ENCODE measurements at places on chromosomes 13 and 19.

DNA sequence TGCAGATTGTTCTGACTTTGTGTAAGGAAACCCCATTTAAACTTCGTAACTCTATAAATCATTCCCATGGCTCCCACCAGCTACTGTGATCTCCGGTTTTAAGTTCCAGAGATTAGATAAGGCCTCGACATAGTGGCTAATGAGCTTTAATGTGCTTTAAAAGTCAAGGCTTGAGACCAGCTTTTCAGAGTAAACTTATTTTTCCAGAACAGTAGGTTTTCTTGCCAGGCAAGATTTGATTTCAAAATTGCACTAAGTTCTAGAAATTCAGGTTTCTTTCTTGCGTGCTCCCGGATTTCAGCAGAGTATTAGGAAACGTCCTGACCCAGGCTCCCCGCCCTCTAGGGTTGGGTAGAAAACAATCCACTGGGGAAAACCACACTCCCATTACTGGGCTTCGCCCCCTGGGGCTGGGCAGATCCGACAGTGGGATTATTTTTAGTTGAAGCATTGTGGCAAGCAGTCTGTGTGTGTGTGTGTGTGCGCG lies 43.3 kb downstream of the CRYL1 start:
- DNase-seq, result no peak

DNA sequence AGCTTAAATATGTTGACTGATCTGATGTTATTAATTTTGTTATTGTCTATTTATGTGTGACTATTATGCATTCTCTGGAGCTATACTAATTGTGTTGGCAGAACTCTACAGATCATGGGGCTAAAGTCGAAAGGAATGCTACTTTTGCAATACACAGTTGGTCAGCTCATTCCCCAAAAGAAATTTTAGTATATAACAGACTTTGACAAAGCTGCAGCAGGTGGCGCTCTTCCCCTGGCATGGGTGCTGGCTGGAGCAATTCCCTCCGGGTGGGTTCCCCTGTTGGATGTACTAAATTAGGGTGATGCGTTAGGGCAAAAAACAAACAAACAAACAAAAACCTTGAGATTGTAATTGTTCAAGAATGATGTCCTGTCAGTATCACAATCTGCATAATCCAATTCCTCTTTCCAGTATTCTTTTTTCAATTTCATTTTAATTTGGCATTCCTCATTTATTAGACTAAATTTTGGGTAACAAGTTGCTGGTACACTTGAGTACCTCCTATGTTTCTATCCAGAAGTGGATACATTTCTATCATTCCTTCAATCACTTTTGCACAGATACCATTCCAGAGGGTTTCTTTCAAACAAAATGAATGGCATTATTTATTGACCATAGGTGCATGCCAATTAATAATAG lies 322.8 kb upstream of the EDNRB start:
- DNase-seq, result no peak

DNA sequence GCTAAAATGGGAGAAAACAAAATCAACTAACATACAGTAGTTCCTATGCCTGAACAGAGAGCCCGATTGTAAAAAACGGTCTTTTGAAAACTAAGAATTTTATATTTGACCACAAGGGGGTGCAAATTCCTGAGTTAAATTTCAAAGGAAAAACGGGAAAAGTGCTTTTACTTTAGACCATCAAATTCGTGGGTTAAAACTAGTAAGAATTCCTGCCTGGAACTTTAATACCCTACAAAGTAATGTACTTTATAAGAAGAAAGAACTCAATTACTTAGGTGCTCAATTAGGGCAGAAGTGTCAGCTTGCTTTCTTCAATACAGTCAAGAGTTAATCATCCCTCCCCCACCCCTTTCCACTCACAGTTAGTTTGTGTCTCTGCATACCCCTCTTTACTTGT lies 69.8 kb downstream of the KCNRG start:
- no peak for DNase-seq

GRCh38 chr13:28166257-28166656 lies 27.9 kb downstream of the PAN3 start:
- no peak for DNase-seq

GRCh38 chr13:63351533-63351932 lies 1935.9 kb upstream of the PCDH20 start:
- no peak for DNase-seq

- no peak for DNase-seq
Observed at GRCh38 chr19:49431330-49431749, 6.2 kb downstream of the GFY start.

- DNase-seq, result no peak
Observed at GRCh38 chr13:20395061-20395916, 130.4 kb downstream of the CRYL1 start.

DNA sequence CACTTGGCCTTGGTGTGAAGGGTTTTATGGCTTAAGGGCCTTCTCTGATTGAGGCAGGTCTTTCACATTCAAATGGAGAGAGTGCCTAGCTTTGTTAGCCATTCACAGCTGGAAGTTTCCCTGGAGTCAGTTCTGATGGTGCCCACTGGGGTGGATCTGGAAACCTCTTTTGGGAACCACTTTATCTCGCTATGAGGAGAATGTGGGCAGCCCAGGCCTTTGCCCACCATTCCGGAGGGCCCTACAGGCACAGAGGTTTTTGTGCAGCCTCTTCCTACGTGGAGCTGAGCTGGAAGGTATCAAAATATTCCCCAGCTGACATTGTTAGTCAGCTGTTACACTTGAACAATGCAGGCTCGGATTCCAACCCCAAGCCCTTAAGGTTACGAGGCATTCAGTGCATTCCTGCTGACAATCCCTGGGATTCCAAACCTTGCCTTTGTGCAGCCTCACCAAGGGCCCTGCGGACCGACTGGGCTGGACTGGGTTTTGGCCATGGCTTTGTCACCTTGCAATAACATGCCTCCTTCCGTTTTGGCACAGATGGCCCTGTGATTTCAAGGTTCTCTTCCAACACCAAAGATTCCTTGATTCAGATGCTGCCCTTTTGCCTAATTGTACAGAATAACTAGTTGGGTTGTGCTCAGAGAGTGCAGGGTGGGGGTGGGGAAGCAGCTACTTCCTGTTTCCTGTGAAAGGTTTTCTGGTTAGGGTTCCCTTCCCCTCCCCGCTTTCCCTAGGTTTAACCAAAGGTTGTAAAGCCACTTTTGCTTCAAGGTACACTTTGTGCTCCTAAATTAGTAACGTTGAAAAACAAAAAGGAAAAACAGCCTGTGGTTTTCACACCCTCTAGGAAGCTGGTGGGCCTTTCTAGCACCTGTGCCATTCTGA lies 27.0 kb downstream of the SAE1 start:
- peak; percentile 25 for DNase-seq

DNA sequence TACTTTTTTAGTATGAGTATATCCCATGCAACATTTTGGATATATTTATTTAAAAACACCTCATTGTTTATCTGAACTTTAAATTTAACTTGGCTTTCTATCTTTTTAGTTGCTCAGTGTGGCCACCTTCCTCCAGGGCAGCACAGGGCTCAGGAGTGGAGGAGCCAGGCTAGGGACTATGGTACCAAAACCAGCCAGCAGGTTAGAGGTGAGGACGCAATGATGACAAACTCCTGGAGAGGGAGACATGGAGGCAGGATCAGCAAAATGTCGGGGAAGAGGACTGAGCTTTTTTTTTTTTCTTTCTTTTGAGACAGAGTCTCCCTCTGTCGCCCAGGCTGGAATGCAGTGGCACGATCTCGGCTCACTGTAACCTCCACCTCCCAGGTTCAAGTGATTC lies 29.6 kb upstream of the CALM3 start:
- DNase-seq, result no peak

- no peak for DNase-seq
Observed at GRCh38 chr13:87120476-87120875, 550.7 kb upstream of the SLITRK5 start.

DNA sequence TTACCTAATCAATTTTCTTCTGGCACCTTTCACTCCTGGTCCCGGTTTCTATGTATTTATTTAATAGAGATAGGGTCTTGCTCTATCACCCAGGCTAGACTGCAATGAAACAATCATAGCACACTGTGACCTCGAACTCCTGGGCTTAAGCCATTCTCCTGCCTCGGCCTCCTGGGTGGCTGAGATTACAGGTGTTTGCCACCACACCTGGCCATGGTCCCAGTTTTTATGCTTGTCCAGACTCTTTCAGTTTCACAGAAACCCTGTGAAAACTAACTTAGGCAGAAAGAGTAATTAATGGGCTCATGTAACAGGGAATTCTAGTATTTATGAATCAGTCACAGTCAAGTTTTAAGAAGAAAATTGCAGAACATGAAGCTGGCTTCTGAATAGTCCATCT lies 9.0 kb upstream of the STK24 start:
- no peak for DNase-seq

DNA sequence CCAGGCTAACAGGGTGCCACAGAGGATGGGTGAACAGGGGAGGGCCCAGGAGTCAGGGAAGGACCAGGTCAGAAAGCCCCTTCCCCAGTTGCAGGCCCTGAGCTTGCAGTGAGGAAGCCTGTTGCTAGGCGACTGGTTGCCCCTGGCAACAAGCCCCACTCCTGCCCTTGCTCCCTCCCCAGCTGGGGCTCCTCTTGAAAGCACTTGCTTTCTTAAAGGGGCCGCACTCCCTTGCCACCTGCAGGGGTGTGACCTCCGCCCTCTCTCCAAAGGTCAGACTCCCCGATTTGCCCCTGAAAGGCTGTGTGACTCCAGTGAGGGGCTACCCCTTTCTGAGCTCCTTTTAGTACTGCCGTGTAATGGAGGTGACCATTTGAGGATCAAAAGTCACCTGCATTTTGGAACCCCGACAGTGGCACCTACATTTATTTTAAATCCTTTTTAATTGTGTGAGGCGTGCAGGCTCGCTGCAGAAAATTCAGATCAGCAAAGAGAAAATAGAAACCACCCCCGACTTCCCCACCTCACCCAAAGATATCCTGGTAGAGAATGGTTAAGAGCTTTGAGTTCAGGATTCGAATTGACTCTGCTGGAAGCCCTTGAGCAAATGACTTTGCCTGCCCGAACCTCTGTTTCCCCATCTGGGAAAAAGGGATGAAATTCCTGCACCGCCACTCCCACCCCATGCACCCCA lies 4.8 kb downstream of the FCHO1 start:
- DNase-seq, result no peak

DNA sequence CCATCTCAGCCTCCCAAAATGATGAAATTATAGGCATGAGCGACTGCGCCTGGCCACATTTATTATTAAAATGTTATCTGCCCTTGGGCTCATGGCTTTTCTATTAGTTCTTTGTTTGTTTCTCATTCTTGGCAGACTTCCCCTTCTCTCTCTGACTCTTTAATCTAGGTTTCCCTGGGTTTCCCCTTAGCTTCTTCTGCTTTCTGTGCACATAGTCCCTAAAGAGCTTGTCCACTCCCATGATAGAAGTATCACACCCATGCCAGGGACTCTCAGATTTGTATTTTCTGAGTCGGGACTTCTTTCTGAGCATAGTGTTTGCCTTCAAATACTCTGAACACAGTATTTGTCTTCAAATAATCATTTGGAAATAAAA lies 38.6 kb upstream of the ITM2B start:
- no peak for DNase-seq

DNA sequence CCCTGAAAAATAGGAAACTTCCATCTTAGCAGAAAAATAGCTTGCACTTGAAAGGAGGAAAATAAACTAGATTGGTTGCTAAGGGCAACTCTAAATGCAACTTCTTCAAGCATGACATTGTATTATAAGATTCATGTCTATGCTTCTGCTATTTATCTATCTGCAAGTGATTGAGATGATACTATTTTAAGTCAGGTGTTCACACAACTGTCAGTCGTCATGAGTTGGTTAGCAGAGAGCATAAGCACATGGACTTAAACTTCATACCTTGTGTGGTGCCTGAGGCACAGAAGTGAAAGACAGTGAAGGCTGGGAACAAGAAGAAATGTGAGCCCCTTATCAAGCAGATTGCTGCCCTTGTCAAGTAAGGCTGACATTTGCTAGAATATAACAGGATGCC lies 82.9 kb downstream of the SLITRK5 start:
- no peak for DNase-seq

- no peak for DNase-seq
Observed at GRCh38 chr19:4454747-4455718, 2.6 kb downstream of the UBXN6 start.

- DNase-seq, result no peak
Observed at GRCh38 chr13:49657241-49657641, 28.9 kb downstream of the ARL11 start.

GRCh38 chr13:51525567-51526167 lies 58.6 kb upstream of the WDFY2 start:
- DNase-seq, result no peak

DNA sequence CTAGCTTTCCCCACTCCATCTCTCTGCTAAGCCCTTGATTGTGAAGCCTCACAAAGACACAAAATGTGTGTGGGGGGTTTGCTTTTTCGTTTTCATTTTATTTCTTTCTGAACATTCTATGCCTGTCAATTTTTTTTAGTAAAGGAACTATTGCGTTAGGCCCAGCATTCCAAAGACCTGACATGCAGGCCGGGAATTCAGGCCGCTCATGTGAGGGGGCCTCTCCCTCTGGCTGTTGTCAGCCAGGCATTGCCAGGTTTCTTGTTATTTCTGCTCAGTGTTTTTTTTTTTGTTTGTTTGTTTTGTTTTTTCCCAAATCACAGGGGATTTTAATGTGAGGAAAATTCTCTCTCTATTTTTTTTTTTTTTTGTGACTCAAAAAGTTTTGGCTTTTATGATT lies 10.3 kb upstream of the MEDAG start:
- DNase-seq, result no peak

DNA sequence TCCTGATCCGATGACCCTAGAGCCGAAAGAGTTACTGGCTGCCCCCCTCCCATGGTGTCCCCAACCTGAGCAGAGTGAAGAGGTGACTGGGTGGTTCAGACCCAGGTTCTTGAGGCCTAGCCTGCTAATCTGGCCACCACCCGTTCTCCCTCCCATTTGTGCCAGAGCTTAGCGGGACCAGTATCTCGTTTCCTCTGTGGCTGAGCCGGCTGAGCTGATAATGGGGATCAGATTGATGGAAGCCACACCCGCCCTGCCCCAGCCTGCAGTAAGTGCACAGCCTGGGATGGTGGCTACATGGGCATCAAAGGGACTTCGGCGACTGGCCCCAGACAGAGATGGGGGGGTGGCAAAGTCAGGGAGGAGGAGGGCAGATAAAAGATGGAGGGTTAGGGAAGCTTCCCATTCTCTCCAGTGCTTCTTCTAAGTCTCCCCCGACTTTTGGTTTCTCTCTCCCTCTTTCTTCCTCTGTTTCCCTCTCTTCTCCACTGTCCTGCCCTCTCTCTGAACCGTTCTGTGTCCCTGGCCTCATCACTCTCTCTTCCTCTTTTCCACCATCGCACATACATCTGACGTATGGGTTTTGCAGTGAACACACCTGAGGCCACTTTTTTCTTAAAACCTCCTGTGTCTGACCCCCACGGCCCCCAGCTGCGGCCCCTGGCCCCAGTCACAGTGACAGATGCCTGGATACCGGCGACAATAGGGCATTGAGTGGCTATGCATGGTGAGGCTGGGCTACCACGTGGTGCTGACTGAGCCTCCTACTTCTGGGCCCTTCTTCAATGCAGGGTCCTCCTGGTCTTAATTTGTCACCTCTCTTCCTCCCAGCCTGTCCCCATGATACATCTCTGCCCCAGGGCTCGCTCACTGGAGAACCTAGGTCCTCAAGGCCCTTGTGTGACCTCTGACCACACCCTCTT lies 2.4 kb downstream of the ELAVL3 start:
- no peak for DNase-seq

- DNase-seq, result no peak
Observed at GRCh38 chr13:40023595-40024203, 368.2 kb downstream of the COG6 start.

GRCh38 chr13:27117158-27117557 lies 54.5 kb downstream of the USP12 start:
- DNase-seq, result no peak
